Activated CD4-positive, alpha-beta T cell treated with anti-CD3 and anti-CD28 coated beads, Interleukin-2, amount 50 U/mL, for 16 hours (primary cell): ENCODE measurements at places on chromosomes 1 and 21.

DNA sequence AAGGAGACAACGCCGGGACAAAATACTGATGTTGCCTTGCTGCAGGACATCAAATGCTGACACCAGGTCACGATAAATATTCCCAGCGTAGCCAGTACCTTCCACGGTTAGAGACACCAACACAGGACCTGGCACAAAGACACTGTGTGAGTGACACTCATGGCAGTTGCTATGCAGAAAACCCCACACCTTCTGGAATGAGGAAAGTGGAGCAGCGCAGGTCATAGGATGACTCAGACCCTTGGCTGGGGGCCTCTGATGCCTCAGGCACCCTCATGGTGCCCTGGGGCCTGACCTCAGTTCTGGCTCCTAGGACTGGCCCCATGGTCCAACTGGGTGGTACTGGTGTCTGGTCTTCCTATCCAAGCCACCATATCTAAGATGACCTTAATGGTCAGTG lies 7.0 kb downstream of the DCST2 start:
- DNase-seq, result no peak

DNA sequence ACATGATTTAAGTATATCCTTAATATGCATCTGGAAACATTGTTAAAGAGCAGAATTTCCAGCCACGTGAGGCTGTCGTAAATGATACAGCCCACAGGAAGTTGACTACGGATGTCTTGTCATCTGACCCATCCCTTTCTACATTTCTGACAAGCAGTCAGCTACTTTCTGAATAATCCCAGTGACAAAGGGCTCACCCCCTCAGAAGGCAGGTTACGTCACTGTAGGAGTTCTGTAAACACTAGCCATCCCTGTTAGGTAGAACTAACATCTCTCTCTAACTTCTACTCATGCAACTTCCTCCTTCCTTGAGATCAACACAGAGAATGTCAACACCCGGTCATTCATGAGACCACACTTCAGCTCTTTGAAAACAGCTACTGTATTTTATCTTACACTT lies 259.2 kb downstream of the GREM2 start:
- DNase-seq, result no peak

DNA sequence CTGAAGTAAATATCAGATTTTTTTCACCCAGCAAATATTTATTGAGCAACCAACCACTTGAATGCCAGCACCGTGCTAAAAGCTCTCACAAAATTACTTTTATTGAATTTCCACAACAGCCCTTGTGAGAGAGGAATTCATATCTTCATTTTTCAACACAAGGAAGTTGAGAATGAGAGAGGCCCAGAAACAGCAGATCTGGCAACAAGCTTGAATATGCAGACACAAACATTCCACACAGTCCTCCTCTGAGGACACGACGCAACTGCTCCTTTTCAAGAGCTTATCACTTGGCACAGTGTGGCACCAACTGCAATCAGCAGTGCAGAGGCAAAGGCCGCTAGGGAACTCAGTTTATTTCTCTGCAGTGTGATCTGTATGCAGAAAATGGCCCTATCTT lies 32.2 kb upstream of the IFNAR2 start:
- no peak for DNase-seq

DNA sequence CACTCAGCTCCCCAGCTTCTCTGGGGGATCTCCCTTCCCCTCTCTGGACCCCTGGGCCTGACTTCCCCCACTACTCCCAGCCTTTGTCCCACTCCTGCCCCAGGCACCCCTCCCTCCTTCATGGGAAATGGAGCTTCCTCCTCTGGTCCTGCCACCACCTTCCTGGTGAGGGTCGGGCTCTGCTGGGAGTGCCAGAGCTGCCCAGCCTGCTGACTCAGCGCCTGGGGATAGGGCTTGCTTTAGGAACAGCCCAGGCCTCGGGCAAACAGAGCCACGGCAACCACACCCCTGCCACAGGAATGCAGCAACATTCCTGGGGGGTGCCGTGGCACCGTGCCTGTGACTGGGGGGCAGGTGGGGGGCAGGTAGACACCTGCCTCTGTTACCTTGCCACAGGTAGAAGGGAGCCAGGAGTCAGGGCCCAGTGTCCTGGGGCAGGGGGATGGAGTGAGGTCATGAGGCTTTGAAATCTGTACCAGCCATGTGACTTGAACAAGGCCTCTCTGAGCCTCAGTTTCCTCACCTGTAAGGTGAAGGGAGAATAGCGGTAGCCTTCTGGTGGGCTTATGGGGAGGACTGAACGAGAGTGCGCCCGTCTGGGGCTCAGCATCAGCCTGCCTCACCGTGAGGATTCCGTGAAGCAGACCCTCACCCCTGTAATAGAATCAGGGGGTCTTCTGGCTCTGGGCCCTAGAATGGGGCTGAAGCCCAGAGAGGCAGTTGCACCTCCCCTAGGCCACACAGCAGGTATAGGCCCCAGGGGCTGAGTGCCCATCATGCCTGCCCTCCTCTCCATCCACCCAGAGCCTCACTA lies 17.8 kb upstream of the EPHA2 start:
- no peak for DNase-seq

DNA sequence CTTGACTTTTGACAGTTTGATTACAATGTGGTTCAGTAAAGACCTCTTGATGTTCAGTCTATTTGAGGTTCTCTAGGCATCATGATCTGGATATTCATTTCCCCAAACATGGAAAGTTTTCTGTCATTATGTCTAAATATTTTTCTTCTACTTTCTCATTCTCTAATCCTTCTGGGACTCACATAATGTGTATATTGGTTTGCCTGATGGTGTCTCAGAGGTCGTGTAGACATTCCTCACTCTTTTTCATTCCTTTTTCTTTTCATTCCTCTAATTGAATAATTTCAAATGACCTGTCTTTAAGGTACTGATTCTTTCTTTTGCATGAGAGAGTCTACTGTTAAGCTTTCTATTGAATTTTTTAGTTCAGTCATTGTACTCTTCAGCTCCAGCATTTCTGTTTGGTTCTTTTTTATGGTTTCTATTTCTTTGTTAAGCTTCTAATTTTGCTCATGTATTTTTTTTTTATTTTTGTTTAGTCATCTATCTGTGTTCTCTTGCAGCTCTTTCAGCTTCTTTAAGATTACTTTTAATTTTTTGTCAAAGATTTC lies 158.4 kb downstream of the GDAP2 start:
- DNase-seq, result no peak

DNA sequence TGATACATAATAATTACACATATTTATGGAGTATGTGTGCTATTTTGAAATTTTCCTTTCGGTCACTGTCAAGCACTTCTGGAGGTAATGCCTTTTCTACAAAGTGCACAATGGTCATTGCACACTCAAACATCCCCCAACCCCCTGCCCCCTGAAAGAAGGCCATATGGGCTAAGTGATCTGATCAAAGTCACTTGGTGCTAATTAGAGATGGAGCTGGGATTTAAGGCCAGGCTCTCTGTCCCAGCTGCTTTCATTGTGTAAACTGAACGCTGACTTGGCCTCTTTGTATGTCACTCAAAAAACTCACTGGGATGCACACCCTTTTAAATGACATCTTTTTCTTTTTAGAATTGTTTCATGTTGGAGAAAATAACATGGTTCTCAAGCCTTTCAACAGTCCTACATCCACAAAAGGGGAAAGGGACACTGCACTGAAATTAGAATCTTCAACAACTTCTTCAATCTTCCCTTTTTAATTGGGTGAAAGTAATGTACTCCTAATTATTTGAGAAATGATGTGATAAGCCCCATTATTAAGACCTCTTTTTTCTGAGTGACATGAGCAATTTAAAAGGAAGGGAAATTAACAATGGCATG lies 149.2 kb downstream of the ST6GALNAC5 start:
- no peak for DNase-seq

DNA sequence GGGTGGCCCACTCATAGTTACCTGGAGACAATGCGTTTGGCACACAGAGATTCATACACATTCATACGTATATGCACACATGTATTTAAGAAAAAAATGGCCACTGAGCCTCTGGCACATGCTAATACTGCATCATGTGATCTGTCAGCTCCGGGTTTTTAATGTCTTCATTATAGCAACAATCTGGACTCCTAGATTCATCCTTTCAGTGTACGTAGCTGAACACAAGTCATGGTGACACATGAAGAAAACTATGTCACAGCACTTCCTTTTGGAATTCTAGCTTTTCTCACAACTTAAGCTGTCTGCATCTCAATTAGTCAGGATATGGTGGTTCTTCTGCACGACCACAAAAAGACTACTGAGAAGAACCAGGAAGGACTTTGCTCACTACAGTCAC lies 24.7 kb downstream of the HSF2BP start:
- no peak for DNase-seq
